Activated T-cell treated with anti-CD3 and anti-CD28 coated beads, Interleukin-2, amount 50 U/mL, for 1 hour (primary cell): ENCODE measurements at places on chromosomes 5 and 9.

GRCh38 chr5:133953568-133954145 lies 14.8 kb downstream of the C5orf15 start:
- DNase-seq: no peak

GRCh38 chr9:20394969-20395368 lies 227.3 kb downstream of the MLLT3 start:
- DNase-seq: no peak

GRCh38 chr5:109412981-109413402 lies 3.2 kb upstream of the PJA2 start:
- DNase-seq: no peak

DNA sequence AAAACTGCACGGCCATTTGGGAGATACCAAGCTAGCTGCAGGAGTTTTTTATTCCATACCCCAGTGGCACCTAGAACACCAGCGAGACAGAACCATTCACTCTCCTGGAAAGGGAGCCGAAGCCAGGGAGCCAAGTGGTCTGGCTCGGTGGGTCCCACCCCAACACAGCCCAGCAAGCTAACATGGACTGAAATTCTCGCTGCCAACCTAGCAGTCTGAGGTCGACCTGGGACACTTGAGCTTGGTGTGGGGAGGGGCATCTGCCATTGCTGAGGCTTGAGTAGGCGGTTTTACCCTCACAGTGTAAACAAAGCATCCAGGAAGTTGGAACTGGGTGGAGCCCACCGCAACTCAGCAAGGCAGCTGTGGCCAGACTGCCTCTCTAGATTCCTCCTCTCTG lies 108.9 kb upstream of the CHD1 start:
- peak; percentile 58 for DNase-seq

DNA sequence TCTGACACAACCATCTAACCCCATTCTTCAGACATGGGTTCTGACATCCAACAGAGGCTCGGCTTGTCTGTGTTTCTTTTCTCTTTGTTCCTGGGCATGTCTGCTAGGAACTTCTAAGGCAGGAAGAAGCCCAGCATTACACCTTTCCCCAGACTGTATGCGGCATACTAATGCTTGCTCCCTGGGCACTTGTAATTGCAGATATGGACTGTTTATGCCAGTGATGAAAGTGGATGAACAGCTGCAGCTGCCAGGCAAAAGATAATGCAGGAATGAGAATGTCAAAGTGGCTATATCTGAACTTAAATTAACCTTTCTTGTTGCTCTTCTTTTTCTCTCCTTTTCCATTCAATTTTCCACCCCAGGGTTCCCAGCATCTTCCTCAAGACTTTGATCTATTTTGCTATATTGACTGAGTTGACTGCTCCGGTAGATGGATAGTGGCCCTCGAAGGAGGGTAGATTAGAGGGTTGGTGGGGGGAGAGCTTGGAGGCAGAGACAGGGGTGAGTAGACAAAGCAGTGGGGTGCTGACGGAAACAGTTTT lies 344.4 kb downstream of the MAN2A1 start:
- DNase-seq: no peak

DNA sequence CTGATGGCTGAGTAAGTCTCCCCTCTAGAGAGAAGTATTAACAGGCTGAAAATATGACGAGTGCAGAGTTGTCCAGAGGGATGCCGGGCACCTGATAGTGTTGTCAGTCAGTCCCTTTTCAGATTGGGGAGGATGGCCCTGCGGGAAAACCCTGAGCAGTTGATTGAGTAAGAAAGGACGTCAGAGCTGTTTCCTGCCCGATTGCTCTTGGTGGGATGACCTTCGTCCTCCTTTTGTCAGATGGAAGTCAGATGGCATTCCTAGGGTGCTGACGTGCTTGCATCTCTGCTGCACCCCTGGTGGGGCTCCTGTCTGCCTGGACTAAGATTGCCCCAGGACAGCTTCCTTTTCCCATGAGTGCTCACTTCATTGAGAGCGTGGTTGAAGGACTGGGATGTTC lies 9.8 kb downstream of the ZNF354B start:
- DNase-seq: no peak

DNA sequence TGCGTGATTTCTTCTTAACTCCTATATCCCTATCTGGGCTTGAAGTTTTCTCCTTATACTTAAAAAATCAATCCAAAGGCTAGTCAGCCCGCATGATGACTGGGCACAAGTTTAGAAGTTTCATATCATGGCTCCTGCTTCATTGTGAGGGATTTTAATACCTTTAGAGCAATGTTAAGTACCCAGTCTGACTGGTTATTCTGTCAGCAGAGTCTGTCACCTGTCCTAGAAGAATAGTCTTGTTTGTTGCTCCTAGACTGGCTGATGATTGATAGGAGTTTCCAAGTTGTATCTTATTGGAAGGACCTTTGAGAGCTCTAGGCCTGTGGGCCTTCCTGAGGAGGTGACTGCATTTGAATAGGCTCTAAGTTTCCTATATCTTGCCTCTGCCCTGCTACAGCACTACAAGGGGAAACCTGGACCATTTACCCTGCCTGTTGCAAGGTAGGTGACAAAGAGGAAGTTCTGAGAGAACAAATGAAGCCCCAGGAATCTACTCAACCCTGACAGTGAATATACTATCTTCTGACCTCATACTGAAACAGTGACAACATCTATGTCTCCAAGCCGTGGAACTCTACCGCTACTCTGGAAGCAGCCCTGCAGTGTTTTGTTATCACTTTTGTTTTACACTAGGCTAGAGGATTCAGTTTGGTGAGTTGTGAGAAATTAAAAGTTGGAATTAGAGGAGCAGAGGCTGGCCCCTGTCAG lies 66.5 kb downstream of the F2RL2 start:
- no peak for DNase-seq

DNA sequence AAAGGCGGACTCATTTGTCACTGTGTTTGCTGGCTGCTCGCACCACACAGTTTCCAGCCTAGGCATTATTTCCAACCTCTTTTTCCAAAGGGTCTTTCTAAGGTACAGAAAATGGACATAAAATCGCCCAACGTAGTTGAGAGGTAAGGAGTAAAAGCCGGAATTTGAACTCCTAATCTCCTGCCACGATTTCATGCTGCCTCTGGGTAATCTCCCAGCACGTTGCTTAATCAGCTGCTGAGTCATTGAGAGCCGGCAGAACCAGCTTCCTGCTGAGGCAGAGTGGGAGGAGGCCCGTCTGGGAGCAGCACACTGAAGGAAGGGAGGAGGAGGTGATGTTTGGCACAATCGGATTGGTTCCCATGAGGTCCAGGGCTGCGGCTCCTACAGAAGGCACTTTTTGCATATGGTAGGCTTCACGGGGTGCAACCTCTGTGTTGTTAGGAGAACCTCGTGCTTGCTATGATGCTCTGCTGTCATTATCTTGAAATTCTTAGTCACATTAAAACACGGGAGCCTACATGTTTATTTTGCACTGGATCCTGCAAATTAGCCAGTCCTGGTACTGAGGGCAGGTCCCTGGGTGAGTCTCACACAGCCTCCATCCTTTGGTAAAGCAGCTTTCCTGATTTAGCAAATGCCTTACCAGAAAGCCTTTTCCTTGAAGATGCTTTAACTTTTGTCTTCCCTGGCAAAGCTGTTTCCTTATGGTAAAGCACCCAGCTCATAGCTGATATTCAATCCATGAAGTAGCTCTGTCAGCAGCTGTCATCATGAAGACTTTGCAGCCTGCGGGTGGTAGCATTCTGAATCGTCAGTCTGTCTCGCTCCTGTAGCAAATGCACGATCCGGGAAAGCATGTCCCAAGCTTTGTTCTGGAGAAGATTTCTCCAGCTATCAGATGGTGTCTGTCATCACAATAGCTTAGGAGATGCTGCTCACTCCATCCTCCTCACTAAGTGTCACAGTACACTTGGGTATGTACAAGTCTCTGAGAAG lies 191.6 kb upstream of the MSX2 start:
- DNase-seq: no peak

GRCh38 chr5:169384661-169385060 lies 83.7 kb upstream of the SLIT3 start:
- no peak for DNase-seq

GRCh38 chr9:15104826-15105420 lies 194.7 kb upstream of the FREM1 start:
- no peak for DNase-seq

DNA sequence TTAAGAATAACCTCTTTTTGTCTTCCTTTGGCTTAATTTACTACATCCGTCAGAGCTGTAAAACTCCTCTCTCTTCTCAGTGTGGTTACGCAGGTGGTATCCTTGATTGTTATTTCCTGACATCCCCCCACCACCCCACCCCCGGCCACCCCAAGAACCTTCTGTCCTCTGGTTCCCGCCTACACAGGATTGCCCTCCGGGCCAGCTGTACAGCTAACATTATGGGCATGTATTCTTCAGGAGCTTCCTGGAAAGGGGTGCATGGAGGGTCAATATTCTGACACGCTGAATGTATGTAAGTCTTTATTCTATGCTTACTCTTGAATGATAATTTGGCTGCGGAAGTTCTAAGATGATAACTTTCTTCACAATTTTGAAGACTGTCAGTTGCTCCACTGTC lies 13.0 kb upstream of the ANP32B start:
- DNase-seq: no peak
